ENCODE measurements at places on chromosomes 7 and 10. TPM values are rescaled to one million over a fixed set of nuclear protein-coding genes. Genes with fewer than 3 reads are reported as not detected.

GRCh38 chr10:43867667-43868565 lies 219.2 kb upstream of the ZNF32 start:
- H3K27ac ChIP-seq: no peak overlapping the region
- no peak overlapping the region for H3K4me3 ChIP-seq
- no peaks in the 10 kb centered on the region for H3K27me3 ChIP-seq
- H3K4me1 ChIP-seq: peaks cover 17% of the 10 kb centered on the region
- H3K36me3 ChIP-seq: no peaks in the 10 kb centered on the region

- peaks cover 58% of the 10 kb centered on the region for H3K4me1 ChIP-seq
- no peak overlapping the region for H3K27ac ChIP-seq
- H3K27me3 ChIP-seq: no peaks in the 10 kb centered on the region
- no peak for DNase-seq
- no peak overlapping the region for H3K4me3 ChIP-seq
Measured at GRCh38 chr10:972763-973162, 15.5 kb upstream of the GTPBP4 start.

DNA sequence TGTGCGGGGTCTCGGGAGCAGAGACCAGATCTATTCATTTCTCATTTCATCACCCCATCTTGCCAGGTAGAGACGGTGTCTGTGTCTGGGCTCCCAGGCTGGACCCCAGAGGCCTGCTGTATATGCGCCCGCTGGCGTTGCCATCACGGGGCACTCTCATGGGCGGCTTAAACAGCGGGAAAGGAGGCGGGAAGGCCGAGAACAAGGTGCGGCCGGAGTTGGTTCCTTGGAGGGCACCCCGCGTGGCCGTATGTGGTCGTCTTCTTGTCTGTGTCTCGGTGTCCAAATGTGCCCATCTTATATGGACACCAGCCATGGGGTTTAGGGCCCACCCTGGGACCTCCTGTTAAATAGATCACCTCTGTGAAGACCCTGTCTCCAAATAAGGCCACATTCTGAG lies 2.1 kb upstream of the CFAP46 start:
- no peak overlapping the region for H3K27ac ChIP-seq
- no peak overlapping the region for H3K4me3 ChIP-seq
- H3K36me3 ChIP-seq: no peaks in the 10 kb centered on the region
- H3K4me1 ChIP-seq: peaks cover 18% of the 10 kb centered on the region
- no peak for DNase-seq

DNA sequence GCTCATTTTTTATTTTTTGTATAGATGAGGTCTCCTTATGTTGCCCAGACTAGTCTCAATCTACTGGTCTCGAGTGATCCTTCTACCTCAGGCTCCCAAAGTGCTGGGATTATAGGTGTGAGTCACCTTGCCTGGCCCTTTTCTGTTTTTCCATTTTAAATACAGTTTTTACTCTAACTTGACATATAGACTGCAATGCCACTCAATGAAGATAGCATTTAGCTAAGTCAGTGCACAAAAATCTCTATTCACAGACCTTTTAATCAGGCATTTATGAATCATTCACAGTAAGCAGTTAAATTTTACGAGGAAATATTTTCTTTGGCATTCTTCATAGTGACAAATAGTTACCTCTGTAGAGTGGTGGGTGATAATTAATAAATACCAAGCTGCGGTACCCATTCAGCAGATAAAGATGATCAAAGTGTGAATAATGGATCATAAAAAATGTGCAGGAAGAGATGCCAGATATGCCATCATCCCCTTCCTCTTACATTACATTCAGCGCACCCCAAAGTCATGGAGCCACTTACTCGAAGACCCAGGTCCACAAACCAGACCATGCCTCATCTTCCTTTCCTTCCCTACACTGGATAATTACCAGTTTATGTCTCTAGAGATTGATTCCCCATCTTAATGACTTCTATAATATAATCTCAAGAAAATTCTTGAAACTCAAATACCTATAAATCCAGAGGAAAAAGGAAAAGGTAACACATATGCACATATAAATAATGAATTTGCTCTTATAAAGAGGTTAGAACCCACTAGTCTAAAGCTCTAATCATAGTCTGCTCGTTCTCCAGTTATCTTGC lies 56.0 kb downstream of the UBE2H start:
- H3K27me3 ChIP-seq: no peaks in the 10 kb centered on the region
- peaks cover 14% of the 10 kb centered on the region for H3K4me1 ChIP-seq
- DNase-seq: no peak
- H3K4me3 ChIP-seq: no peak overlapping the region
- H3K27ac ChIP-seq: no peak overlapping the region
- no peaks in the 10 kb centered on the region for H3K36me3 ChIP-seq

PIP gene
- not detected for total RNA-seq

GRCh38 chr10:43843321-43844101 lies 194.8 kb upstream of the ZNF32 start:
- H3K27me3 ChIP-seq: no peaks in the 10 kb centered on the region
- no peak overlapping the region for H3K4me3 ChIP-seq
- H3K36me3 ChIP-seq: no peaks in the 10 kb centered on the region
- DNase-seq: no peak
- H3K27ac ChIP-seq: no peak overlapping the region

GRCh38 chr10:77834540-77834939 lies 92.0 kb downstream of the DLG5 start:
- no peak overlapping the region for H3K4me3 ChIP-seq
- H3K4me1 ChIP-seq: peaks cover 10% of the 10 kb centered on the region
- H3K27ac ChIP-seq: no peak overlapping the region
- DNase-seq: no peak

NPSR1 gene
- total RNA-seq: not detected

- H3K27me3 ChIP-seq: no peaks in the 10 kb centered on the region
- no peaks in the 10 kb centered on the region for H3K36me3 ChIP-seq
- H3K4me3 ChIP-seq: no peak overlapping the region
- no peak overlapping the region for H3K27ac ChIP-seq
Measured at GRCh38 chr7:46557295-46557711, 636.2 kb upstream of the IGFBP3 start.

DNA sequence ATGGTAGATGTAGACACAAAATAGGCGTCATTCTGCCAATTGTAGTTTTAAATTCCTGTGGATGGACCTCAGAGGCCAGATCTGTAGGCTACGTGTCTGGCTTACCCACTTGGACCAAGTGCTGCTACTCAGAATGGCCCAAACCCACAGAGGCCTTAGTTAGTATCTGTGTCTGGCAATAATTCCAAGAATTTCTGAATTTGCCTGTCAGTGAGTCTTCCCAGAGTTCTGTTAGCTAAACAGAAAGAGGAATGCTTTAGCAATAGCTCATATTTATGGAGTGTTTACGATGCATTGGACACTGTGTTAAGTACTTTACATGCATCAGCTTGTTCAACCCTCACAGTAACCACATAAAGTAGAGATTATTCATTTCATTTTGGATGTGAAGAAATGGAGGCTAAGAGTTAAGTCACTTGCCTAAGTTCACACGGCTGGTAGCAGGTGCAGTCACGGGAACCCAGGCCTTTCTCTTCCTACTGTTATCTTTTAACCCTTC lies 231.8 kb downstream of the PTEN start:
- DNase-seq: no peak
- H3K27ac ChIP-seq: peak overlapping the region; percentile 49
- H3K4me1 ChIP-seq: peaks cover 13% of the 10 kb centered on the region
- no peak overlapping the region for H3K4me3 ChIP-seq
- H3K36me3 ChIP-seq: no peaks in the 10 kb centered on the region

RHEB gene
- 95.9 TPM for total RNA-seq
